ENCODE measurements at places on chromosomes 4 and X.

DNA sequence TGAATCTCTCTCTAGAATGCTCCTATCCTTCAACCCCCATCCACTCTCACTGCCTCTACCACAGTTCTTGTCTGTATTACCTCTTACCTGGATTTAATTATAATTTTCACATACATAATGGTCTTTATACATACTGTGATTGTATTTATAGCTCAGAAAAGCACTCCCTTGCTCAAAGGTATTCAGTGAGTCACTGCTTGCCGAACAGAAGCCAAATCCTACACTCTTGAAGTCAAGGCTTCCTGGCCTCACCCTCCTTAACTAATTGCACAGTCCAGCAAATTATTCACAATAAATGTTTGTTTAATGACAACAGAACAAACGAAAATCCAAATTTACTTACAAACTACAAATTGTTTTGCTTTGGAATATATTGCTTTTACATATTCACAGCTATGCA is 159.5 kb downstream of the KLHL13 start:
- no peak for DNase-seq

DNA sequence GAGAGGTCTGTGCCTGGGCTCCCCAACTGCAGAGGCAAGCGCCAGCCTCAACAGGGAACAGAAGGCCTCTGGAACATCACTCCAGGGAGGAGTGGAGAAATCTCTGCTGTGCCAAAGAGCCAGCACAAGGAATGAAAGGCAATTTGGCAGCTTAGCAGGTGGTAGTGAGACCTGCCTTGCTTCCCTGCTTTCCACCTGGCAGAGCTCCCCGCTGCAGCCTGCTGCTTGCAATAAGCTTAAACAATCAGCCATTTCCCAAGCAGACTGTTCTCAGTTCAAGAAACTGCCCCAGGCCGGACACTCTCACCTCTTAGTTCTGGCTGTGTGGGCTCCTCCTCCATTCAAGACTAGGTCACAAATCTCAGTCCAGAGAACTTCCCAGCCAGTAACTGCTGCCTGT is 370.6 kb downstream of the MAGEB5 start:
- DNase-seq: no peak

DNA sequence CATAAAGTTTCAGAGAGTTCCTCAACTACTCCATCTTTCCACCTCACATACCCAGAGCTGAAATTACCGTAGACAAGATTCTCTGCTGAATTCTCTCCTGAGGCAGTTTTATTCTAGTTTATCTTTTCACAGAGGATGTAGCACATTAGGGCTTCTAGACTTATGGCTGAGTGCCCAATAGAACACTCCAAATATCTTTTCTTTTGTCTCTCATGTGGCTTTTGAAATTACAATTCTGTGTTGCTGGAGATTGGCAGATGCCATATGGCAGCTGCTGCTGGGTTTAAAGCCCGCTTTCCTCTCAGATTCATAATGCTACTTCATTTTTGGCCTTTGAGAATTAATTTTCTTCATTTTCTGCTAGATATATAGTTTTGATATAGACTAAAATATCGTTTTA is 107.6 kb upstream of the BANK1 start:
- no peak for DNase-seq

DNA sequence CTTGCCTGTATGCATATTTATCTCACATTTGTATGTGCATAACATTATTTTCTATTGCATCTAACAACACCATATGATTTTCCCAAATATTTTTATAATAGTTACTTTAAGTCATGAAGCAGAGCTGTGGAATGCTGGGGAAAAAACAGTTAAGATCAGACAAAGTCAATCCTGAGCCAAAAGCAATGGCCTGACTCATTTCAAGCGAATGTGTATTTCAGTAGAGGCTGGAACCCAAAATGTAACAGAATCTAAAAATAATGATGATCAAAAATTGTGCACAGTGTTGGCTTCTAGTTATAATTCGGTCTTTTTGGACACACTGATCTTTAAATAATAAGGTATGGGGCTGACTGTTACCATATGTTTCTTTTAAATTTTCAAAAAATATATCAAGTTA is 516.2 kb upstream of the ADGRL3 start:
- no peak for DNase-seq

DNA sequence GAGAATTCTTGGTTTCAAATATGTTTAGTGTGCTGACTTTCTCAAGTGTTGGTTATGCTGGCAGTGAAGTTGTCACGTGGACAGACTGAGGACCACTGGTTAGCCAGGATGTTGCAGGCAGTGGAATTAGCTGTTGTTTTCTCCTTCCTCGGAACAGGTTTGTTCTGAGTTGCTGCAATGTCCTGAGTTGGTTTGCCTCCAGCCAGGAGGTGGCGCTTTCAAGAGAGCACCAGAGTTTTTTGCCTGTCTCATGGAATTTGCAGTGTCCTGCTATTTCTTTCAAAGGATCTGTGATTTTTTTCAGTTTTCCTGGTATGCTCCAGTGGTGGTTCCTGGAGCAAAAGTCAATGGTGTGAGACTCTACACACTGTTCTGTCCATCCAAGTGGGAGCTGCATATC is 158.1 kb upstream of the CXorf66 start:
- no peak for DNase-seq

GRCh38 chr4:3291969-3292570 is 751 bp upstream of the RGS12 start:
- DNase-seq: no peak

- no peak for DNase-seq
Observed at GRCh38 chrX:12825801-12826200, 34.6 kb downstream of the PRPS2 start.

DNA sequence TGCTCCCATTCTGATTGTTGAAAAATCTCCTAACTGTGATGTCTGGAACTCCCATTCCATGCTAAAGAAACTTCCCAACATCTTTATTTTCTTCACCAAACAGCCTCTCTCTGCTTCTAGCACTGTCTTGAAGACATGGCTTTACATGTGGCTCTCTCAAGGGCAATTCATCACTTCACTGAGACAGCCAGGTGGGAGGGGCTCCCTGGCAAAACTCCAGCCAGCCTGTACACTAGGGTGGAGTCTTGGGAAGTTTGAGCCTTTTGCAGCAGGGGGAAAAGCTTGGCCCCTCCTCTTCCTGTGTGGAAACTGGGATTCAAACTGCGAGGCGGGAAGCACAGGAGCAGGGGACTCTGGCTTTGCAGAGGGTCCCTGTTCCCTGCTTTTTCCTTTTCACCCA is 130.5 kb upstream of the TTC29 start:
- DNase-seq: no peak

Measured in cerebellar nuclear complex (tissue), 1 donor.